Stimulated activated CD8-positive, alpha-beta memory T cell treated with anti-CD3 and anti-CD28 coated beads, Interleukin-2, amount 100 ng/mL, for 1 hour (primary cell): ENCODE measurements at places on chromosomes 13 and 19.

DNA sequence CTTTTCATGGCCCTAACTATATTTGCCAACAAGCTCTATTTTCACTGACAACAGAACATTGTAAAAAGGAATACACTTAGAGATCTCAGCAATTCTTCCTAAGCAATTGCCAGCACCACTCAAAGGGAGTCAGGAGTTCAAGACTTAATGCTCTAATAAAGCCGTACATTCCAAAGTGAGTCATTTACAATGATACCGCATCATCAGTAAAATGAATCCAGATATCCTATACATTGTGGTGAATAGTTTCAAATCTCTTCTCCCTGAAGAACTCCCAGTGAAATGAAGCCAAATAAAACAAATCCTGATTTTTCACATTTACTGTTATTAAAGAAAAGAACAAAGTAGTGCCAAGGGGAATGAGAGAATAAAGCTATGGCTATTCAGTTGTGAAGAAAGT, 2898.7 kb upstream of the PCDH20 start:
- DNase-seq: no peak

GRCh38 chr19:58520257-58520599, 618 bp upstream of the ZBTB45 start:
- DNase-seq: no peak

DNA sequence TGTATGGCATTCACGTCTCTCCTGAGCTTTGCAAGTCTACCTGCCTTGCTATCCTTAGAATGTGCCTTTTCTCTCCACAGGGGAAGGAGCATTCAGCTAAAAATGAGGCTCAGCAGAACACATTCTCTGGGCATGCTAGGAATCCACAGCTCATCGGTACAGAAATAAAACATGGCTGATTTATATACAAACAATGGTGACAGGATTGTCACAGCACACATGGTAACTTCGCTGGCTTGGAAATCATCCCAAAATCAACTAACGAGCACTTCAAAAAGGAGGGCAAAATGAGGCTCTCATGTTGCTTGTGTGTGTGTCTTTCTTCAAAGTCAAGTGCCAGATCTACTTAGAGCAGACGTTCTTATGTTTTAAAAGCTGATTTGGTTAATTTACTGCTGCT, 373.0 kb downstream of the FGF14 start:
- no peak for DNase-seq

DNA sequence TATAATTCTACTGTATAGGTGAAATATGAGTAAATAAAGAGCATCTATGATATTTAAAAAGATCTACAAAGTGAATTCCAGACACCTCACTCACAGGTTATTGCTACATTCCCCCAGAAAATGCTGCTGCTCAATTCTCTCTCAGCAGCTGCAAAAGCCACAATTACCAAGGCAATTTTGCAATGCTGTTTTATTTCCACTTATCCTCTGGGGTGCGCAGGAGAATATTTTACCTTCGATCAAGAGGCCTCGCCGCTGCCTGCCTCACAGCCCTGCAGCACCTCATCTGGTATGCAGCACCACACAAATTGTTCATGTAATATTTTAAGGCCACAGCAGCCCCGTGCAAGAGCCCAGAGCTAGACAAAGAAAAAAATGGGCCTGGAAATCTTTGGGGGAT, 333.2 kb downstream of the DNAJC15 start:
- DNase-seq: no peak
